ENCODE measurements at places on chromosomes 4 and X. TPM values are rescaled to one million over a fixed set of nuclear protein-coding genes. Genes with fewer than 3 reads are reported as not detected.
A peak's percentile ranks its signal among the peaks of the same experiment; 100 is the strongest.

- no peak overlapping the region for H3K27ac ChIP-seq
- no peaks in the 10 kb centered on the region for H3K4me1 ChIP-seq
- H3K36me3 ChIP-seq: no peaks in the 10 kb centered on the region
- H3K27me3 ChIP-seq: no peaks in the 10 kb centered on the region
These were observed 1156.4 kb upstream of the AGA start for GRCh38 chr4:178598672-178599071.

- no peaks in the 10 kb centered on the region for H3K4me1 ChIP-seq
- no peaks in the 10 kb centered on the region for H3K27me3 ChIP-seq
- no peak for DNase-seq
- H3K27ac ChIP-seq: no peak overlapping the region
- H3K36me3 ChIP-seq: no peaks in the 10 kb centered on the region
- H3K4me3 ChIP-seq: no peak overlapping the region
These were observed 255.2 kb downstream of the SLC39A8 start for GRCh38 chr4:102089850-102090621.

- no peaks in the 10 kb centered on the region for H3K36me3 ChIP-seq
- no peak overlapping the region for H3K27ac ChIP-seq
- H3K4me1 ChIP-seq: no peaks in the 10 kb centered on the region
- no peak overlapping the region for H3K4me3 ChIP-seq
- no peaks in the 10 kb centered on the region for H3K27me3 ChIP-seq
These were observed 11.7 kb upstream of the STATH start for GRCh38 chr4:69984030-69984443.

- no peaks in the 10 kb centered on the region for H3K27me3 ChIP-seq
- H3K4me3 ChIP-seq: no peak overlapping the region
- no peak overlapping the region for H3K27ac ChIP-seq
- no peaks in the 10 kb centered on the region for H3K36me3 ChIP-seq
- no peaks in the 10 kb centered on the region for H3K4me1 ChIP-seq
These were observed 15.5 kb upstream of the EDA2R start for GRCh38 chrX:66654411-66654810.

- H3K4me1 ChIP-seq: no peaks in the 10 kb centered on the region
- H3K36me3 ChIP-seq: no peaks in the 10 kb centered on the region
- no peak for DNase-seq
- no peak overlapping the region for H3K4me3 ChIP-seq
These were observed 279.8 kb upstream of the MAGEB18 start for GRCh38 chrX:25858273-25858880.

GRCh38 chr4:177957596-177958360 is 515.5 kb upstream of the AGA start:
- H3K36me3 ChIP-seq: no peaks in the 10 kb centered on the region
- H3K4me1 ChIP-seq: no peaks in the 10 kb centered on the region
- DNase-seq: no peak
- no peaks in the 10 kb centered on the region for H3K27me3 ChIP-seq

- no peaks in the 10 kb centered on the region for H3K27me3 ChIP-seq
- peaks cover 18% of the 10 kb centered on the region for H3K4me1 ChIP-seq
- peak; percentile 90 for DNase-seq
- H3K36me3 ChIP-seq: no peaks in the 10 kb centered on the region
These were observed 77.5 kb upstream of the ELOVL6 start for GRCh38 chr4:110275871-110276270.

- H3K27me3 ChIP-seq: peaks cover 8% of the 10 kb centered on the region
- no peak overlapping the region for H3K4me3 ChIP-seq
- DNase-seq: no peak
- H3K27ac ChIP-seq: no peak overlapping the region
- H3K36me3 ChIP-seq: no peaks in the 10 kb centered on the region
These were observed 5.8 kb upstream of the ADRA2C start for GRCh38 chr4:3760346-3760745.

GRCh38 chr4:92368653-92369052 is 64.9 kb downstream of the GRID2 start:
- no peaks in the 10 kb centered on the region for H3K36me3 ChIP-seq
- H3K27ac ChIP-seq: no peak overlapping the region
- H3K4me1 ChIP-seq: no peaks in the 10 kb centered on the region
- no peak for DNase-seq

- no peak for DNase-seq
- H3K4me1 ChIP-seq: no peaks in the 10 kb centered on the region
- H3K36me3 ChIP-seq: no peaks in the 10 kb centered on the region
- H3K4me3 ChIP-seq: no peak overlapping the region
These were observed 34.6 kb downstream of the MYOZ2 start for GRCh38 chr4:119170195-119170594.

DNA sequence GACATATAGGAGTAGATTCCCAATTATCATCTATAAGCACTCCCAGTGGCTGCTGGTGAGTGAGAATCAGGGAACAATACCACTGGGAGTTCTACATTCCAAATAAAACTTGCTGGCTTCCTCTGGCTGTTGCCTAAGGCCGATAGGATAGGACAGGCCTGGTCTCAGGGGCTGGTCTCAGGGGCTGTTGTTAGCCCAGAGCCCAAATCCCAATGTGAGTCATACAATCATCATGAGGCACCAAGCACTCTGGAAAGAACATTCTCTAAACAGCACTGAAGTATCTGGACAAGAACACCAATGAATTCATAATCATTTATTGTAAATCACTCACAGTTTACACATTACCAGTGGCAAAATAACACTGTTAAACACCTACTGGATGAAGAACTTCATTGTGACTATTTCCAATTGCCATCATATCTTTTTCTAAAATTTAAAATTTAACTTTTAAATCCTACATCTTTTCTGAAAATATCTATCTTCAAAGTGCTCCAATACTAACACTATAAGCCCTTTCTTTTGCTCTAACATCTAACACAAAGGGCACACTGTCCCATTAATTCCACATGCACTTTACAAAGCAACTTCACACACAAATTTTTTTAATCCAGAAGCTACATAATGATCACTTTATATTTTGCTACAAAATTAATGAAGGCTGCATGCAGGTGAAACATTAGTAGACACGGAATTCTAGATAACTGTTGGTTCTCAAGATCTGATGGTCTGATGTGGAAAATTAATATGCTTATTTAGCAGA is 67.6 kb upstream of the TMEM150C start:
- H3K4me1 ChIP-seq: no peaks in the 10 kb centered on the region
- DNase-seq: no peak
- no peaks in the 10 kb centered on the region for H3K36me3 ChIP-seq
- no peaks in the 10 kb centered on the region for H3K27me3 ChIP-seq

DNA sequence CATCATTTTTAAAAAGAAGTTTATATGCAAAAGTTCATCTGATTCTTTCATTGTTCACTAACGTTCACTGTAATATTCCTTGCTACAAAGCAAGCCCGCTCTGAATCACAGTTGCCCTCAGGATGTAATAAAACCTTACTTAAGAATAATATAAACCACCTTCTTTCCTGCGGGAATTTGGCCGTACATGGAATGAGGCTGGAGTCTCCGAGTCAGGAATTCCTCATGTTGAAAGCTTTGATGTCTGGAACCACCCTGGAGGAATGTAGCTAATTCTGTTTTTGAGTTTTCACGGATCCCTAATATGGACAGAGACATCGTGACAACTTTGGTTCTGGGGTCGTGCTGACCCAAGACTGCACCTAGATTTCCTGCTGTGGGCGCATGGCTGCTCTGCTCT is 58.5 kb downstream of the CRLF2 start:
- no peaks in the 10 kb centered on the region for H3K36me3 ChIP-seq
- H3K4me3 ChIP-seq: no peak overlapping the region
- no peaks in the 10 kb centered on the region for H3K4me1 ChIP-seq
- H3K27ac ChIP-seq: no peak overlapping the region
- no peaks in the 10 kb centered on the region for H3K27me3 ChIP-seq

GRCh38 chrX:16992445-16992844 is 46.0 kb downstream of the REPS2 start:
- DNase-seq: no peak
- no peaks in the 10 kb centered on the region for H3K4me1 ChIP-seq
- H3K4me3 ChIP-seq: no peak overlapping the region
- H3K36me3 ChIP-seq: no peaks in the 10 kb centered on the region

- H3K4me1 ChIP-seq: no peaks in the 10 kb centered on the region
- H3K27ac ChIP-seq: no peak overlapping the region
- H3K4me3 ChIP-seq: no peak overlapping the region
- no peaks in the 10 kb centered on the region for H3K27me3 ChIP-seq
- DNase-seq: no peak
These were observed 174.5 kb upstream of the C1QTNF7 start for GRCh38 chr4:15253349-15253748.

DNA sequence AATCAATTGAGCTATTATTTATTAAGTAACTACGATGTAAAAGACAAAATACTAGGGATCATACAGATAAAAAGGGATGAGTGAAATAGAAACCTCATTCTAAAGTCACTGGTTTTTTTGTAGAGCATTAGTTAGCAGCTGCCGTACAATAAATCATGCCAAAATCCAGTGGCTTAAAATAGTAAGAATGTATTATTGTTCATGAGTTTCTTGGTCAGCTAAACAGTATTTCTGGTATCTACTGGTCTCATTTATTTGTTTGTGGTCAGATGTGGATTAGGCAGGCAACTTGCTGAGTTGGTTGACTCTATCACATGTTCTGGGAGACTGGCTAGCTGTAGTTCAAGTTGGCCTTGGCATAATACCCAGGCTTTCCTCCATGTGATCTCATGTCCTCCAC is 667.3 kb downstream of the GALNTL6 start:
- H3K27ac ChIP-seq: no peak overlapping the region
- H3K4me3 ChIP-seq: no peak overlapping the region

- H3K36me3 ChIP-seq: no peaks in the 10 kb centered on the region
- no peak for DNase-seq
- no peak overlapping the region for H3K4me3 ChIP-seq
- H3K4me1 ChIP-seq: peaks cover 4% of the 10 kb centered on the region
- no peak overlapping the region for H3K27ac ChIP-seq
- H3K27me3 ChIP-seq: no peaks in the 10 kb centered on the region
These were observed 161.8 kb downstream of the SH3KBP1 start for GRCh38 chrX:19725641-19726040.

DNA sequence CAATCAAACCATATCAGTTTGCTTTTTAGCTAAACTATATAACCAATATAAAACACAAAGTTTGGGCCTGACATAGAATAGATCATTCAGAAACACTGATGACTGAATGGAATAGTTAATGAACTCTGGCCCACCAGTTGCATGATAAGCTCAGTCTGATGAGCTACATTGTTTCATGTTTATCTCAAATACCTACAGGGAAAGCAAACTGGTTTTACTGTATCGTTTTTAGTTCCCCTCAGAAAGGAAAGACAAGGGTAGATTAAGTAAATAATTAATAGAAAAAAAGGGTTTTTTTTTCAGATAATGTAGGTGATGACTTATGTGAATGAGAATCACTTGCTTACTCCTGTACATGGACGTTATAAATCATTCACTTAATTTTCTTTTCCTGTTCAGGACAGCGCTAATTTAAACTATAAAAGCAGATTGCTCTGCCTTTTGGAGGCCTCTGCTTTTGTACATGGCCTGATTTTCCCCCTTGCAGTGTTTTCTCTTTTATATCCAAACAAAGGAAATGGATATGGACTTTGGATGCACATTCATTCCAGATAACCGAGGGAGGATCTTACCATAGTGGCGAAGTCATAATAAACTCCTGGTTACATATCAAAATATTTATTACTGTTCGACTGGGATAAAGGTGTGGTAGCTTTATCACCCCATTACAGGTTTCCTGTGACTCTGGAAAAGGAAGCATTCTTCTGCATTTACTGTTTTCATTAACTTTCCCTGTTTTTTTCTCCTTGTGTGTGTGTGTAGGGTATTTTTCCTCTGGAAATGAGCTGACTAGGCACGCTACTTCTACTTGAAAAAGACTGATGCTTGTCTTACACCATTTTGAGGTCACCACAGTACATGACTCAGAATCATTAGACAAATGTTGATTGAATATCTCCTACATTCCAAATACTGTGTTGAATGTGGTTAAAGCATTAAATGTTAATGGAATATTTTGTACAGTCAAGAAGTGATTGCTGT is 373.1 kb upstream of the HS3ST1 start:
- H3K4me3 ChIP-seq: no peak overlapping the region
- H3K4me1 ChIP-seq: no peaks in the 10 kb centered on the region
- H3K27me3 ChIP-seq: no peaks in the 10 kb centered on the region
- DNase-seq: no peak
- H3K27ac ChIP-seq: no peak overlapping the region
- H3K36me3 ChIP-seq: no peaks in the 10 kb centered on the region

DNA sequence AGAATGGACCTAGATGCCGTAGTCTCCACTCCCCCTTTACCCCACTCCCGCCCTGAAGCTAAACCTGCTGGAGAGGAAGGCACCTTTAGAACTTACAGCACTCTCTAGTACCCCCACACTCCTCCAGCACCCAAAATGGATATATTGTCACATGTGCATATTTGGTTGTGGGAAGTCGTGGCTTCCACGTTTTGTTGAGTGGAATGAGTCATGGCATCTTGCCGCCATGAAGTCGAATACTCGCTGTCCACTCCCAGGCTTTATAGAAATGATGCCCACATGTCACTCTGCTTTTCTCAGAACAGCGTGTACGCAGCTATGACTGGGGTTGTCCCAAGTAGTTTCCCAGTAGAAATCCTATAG is 545 bp downstream of the ABCE1 start:
- H3K36me3 ChIP-seq: peaks cover 5% of the 10 kb centered on the region
- no peaks in the 10 kb centered on the region for H3K27me3 ChIP-seq
- peaks cover 14% of the 10 kb centered on the region for H3K4me1 ChIP-seq
- peak overlapping the region; percentile 96 for H3K27ac ChIP-seq
- peak overlapping the region; percentile 98 for H3K4me3 ChIP-seq
- DNase-seq: peak; percentile 64

ADRA2C gene
- total RNA-seq: 3.2 TPM

TBL1X gene
- 22.3 TPM for total RNA-seq

MTNR1A gene
- total RNA-seq: 0.34 TPM

SLC4A4 gene
- 3.7 TPM for total RNA-seq

SRPX gene
- total RNA-seq: 60.1 TPM

ZXDB gene
- total RNA-seq: 4.8 TPM

C4orf36 gene
- not detected for total RNA-seq

PRDM5 gene
- total RNA-seq: 5.3 TPM

Measured in astrocyte (in vitro differentiated cells and primary cell).